ENCODE measurements at places on chromosomes 1 and 21.
A peak's percentile ranks its signal among the peaks of the same experiment; 100 is the strongest.

- no peak for DNase-seq
Observed at GRCh38 chr1:204128464-204128963, 23.3 kb downstream of the ETNK2 start.

DNA sequence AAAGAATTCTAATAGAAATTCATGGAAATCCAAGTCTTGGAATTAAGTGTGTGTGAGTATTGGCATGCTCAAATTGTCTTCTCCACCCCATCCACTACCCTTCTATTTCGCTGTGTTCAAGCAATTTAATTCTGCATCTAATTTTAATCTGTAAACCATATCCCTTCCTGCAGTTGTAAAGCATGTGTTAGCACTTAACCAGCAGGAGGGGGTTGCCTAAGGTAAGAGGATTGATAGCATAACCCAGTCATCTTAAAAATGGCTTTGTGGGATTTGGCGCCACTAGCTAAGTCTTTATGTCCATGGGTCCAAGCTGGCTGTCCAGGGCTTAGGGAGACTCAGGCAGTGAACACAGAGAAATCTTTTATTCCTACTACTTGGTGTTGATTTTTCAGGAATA is 210.3 kb downstream of the PTPRC start:
- DNase-seq = no peak

DNA sequence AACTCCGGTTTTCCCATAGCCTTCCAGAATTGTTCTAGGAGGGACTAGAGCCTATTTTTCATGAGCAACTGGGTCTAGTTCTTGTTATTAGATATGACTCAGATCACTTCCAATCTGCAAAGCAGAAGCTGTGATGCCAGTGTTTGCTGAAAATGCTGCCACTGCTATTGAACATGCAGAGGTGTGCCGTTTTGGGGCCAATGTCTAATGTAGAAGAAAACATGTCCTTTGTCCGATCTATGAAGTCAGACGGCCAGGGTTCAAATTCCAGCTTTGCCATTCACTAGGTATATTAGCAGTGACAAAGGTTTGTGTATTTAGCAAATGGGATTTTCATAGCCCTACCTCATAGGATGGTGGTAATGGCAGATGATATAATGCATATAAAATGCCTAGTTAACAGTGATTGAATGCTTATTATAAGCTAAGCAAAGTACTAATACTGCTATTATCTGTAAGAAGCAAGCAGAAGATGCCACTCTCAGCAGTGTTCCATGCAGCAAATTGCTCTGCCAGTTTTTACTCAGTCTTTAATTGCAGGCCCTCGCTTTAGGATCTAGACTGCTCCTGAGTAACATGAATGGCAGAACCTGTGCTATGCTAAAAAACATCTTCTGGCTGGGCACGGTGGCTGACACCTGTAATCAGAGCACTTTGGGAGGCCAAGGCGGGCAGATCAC is 40.1 kb upstream of the CXADR start:
- no peak for DNase-seq

GRCh38 chr1:117561071-117561470 is 44.8 kb upstream of the TENT5C start:
- no peak for DNase-seq

- DNase-seq = no peak
Observed at GRCh38 chr1:202689493-202690342, 20.5 kb downstream of the SYT2 start.

GRCh38 chr1:76595024-76595423 is 272.3 kb upstream of the ST6GALNAC5 start:
- no peak for DNase-seq

DNA sequence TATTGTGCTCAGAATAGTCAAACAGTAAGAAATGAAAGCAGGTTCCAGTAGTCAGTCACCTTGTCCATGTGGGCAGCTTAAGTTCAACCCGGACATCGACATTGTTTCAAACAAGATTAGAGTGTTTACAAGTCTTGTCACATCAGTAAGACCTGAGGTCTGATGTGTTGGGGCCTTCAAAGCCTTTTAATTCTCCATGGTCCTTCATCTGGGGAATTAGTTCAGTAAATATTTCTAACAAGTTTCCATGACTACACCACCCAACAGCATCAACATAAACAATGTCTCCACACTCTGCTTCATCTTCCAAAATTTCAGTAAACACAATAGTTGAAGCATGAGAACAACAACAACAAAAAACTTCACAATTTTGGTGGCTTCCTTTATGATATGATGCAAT is 15.1 kb upstream of the ADORA1 start:
- DNase-seq = no peak

DNA sequence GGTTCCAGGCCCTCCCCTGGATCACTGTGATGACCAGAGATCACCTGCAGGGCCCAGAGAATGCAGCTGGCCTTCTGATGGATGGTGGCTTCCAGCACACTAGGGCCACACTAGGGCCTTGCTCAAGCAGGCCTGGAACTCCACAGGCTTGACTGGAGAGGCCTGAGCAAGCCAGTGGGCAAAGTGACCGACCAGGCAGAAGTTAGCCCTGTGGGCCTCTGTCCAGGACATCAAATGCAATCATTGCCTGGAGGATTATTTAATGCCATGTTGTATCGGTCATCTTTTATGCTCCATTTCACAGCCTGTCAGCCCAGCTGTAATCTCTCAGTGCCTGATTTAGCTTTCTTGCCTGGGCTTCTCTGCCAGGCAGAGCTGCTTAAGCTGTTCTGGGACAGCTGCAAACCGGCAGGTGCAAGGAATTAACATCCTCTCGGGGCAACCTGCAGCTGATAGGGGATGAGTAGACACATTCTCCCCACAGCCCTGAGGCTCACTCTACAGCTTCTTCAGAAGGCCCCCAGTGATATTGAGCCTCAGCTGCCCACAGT is 17.7 kb downstream of the NENF start:
- no peak for DNase-seq

DNA sequence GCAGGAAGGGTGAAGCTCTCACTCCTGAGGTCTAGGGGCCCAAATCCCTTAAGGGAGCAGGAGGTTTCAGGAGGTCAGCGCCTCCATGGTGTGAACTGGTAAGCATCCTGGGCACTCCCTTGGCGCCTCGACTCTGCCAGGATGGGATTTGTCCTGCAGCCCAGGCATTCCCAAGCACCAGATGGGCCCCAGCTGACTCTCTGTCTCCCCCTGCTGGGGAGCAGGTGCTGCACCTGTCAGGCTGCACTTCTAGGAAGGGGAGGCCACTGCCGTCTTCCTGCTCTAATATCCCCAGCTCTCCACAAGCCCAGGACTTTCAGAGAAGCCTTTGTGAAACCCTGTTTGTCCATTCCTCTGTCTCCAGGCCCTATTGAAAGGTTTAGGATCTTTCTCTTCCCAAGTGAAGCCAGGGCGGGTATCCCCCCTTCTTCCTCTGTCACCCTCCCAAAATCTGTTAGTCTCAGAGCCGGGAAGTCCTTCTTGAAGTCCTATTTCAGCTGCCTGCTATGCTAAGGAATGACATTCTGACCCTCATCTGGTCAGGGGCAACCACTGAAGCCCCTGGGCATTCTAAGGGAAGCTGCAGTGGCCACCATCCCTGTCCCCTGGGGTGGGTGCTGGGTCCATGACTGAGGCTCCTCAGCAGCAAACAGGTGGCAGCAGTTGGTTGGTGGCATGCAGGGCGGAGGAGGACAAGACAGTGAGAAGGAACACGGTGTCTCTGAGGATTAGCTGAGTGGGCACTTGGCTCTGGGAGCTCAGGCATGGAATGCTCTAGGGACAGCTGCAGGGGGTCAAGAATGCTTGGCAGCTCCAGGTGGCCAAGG is 3.2 kb downstream of the MYBPH start:
- DNase-seq = no peak

- no peak for DNase-seq
Observed at GRCh38 chr1:203776636-203777035, 11.7 kb downstream of the LAX1 start.

DNA sequence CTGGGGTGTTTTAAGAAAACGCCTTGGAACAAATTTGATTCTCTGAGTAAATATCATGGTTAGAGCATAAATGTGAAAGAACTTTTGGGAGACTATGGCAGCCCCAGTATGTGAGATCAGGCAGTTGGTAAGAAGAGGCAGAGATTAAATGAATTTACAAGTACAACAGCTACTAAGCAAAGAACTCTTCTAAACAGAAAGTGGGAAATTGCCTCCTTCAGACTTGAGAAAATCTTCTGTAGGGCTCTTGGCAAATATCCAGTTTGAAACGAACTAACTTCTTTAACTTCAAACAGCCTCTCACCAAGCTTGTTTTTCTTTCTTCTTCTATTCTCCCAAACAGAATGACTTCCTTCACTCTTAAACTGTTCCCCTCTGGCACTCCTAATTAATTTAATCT is 337.7 kb downstream of the SIPA1L2 start:
- DNase-seq = no peak

DNA sequence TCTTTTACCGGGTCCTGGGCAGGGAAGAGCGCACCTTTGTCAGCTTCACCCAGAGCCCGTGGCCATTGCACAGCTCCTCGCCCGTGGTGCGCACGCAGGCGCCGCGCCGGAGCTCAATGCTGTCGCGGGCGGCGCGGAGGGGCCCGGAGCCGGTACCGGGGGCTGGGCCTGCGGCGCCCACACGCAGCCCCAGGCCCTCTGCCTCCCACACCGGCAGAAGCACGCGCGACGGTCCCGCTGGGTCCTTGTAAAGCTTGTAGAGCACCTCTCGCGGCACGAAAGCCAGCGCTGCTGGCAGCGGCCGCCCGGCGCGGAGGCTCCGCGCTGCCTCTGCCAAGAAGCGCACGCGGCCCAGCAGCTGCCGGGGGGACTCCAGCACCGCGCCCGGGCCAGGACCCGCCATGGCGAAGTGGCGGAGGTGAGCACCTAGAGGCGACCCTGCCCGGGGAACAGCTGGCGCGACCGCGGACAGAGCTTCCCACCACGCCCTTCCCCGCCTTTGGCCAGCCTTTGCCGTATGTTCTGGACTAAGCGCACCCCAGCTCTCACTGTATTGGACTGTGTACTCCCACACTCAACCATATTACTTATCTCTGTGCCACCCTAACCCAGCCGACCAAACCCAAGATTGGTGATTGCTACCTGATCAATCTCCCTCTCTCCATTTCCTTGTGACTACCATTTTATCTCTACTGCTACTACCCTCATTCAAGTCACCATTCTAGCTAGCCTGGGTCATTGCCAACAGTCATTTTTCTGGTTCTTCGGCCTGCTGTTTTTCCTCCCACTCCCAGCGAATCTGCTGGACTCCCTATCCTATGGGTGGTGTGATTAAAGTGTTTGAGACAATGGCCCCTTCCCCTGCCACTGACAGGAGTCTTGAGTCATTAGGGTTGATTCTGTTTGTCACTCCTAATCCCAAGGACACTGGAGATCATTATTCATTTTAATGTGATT is at the start of gene HECTD3:
TSS of gene HECTD3 (minus strand) at position 470 of the 957 bp plus-strand sequence. CDS start at position 403, 67 bp downstream.
- DNase-seq = no peak

GRCh38 chr21:46208761-46209721 is 19.5 kb downstream of the LSS start:
- DNase-seq = no peak

DNA sequence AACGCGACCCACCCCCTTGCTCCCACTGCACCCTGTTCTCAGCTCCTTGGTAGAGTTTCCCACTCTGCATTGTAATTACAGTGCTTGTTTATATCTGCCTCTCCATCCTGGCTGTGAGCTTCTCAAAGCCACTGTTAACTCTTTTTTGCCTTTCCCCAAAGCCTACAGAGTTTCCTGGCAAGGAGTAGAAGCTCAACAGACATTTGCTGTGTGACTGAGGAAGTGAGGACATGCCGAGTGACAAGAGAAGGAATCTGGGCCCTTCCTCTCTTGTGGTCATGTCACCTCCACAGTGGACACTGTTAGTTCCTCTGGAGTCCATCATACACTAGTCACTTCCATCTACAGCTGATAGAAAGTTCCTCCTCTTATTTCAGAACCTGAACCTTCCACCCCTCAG is 6.1 kb upstream of the IGSF8 start:
- no peak for DNase-seq

- DNase-seq = no peak
Observed at GRCh38 chr21:38996355-38996754, 186.9 kb downstream of the PSMG1 start.

- no peak for DNase-seq
Observed at GRCh38 chr1:147177611-147178380, 5.5 kb upstream of the PRKAB2 start.

GRCh38 chr21:34762786-34763185 is 94.0 kb downstream of the CLIC6 start:
- peak; percentile 4 for DNase-seq

DNA sequence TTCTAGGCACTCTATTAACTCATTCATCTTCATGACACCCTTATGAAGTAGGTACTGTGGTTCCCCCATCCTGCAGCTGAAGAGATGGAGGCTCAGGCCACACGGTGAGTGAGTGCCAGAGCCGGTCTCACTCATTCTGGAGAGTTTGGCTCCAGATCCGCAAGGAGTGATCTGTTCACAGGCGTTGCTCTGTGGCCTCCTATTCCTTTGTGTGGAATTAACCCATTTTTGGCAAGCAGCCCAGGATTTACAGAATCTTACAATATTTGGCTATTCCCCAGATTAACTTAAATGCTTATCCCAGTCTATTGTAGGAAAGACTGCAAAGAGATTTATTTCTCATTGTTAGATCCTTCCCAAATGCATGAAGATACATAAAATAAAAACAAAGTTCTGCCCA is 29.6 kb downstream of the KIAA0040 start:
- no peak for DNase-seq

DNA sequence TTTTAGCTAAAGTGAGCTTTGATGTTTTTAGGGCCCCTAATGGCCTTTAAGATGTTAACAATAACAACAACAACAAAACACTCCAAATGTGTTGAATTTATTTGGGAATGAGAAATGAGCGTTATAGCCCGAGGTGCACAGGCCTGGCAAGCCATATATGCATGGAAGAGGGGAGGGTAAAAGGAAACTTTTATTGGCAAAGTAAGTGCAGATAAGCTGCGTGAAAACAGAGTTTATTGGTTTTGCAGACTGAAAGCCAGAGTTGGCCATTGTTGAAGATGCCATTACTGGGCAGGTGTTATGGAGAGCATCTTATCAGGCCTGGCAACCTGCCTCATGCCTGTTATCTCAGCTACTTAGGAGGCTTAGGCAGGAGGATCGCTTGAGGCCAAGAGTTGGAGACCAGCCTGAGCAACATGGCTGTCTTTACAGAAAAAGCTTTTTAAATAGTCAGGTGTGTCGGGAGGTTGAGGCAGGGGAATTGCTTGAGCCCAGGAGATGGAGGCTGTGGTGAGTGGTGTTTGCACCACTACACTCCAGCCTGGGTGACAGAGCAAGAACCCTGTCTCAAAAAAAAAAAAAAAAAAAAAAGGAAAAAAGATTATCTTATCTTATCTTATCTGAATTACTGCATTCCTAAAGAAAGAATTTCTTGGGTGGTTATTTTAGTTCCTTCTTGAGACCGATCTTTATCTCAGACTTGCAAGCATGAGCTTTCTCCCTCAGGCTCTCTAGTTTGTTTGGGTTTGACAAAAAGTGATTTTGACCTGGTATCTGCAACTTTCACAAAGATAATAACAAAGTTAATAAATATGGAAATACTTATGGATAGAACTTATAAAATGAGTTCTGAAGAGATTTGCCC is 1.7 kb downstream of the PATJ start:
- no peak for DNase-seq
